ENCODE measurements at places on chromosomes 12 and 14.

DNA sequence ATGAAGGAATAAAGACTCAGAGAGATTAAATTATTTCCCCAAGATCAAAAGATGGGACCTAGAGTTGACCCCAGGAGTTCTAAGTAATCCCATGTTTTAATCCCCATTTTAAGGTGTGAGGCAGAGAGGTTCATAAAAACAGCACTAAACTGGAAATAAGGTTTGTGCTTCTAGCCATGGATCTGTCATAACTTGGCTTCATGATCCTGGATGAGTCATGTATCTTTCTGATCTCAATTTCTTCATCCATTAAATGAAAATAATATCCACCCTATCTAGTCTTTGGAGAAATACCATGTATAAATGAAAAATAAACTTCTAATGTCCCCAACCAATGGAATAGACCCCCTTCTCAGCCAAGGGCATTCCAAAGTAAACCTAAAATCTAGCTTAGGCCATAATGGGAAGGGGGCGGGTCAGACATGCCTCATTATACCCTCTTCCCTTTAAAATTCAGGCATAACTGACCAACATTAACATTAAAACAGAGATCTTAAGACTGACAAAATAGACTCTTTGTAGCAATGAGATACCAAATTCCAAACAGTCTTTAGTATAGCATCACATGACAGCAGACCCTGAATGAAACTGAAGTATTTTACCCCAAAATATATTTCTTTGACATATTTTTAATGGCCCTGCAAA lies 47.8 kb downstream of the SLC41A2 start:
- DNase-seq, result no peak

DNA sequence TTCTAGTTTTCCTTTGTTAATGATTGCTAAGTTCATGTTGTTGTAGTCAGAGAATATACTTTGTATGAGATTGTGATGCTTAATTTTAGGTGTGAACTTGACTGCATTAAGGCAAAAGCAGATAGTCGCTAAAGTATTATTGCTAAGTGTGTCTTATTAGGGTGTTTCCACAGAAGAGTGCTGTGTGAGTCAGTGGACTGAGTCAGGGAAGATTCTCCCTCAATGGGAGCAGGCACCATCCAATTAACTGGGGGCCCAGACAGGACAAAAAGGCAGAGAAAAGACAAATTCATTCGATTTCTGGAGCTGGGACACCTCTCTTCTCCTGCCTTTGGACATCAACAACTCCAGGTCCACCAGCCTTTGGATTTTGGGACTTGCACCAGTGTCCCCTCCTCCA lies 48.5 kb downstream of the BAZ1A start:
- DNase-seq, result no peak

DNA sequence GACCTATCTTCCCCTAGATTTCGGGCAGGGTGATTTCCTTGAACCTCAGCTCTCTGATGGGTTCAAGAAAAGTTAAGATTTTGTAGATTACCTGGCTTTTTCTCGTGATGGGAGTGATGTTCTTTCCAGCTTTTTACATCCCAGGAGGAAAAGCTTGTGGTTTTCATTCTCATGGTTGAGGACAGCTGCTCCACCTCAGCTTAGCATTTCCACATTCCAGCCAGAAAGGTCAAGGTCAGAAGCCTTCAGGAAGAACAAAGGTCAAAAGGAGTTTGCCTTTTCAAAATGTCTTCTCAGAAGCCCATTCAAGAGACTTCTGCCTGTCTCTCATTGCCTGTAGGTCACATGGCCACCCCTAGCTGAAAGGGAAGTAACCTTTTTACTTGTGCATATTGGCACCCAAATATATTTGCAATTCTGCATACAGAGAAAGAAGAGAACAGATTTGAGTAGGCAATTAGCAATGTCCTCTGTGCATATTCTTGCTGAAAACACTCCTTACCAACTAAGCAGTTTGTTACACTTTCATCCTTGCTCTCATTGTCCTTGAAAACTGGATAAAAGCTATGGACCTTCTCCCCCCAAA lies 6.6 kb upstream of the ADGRD1 start:
- no peak for DNase-seq

GRCh38 chr12:111650912-111651311 lies 34.8 kb downstream of the BRAP start:
- no peak for DNase-seq

GRCh38 chr12:69338120-69338859 lies 9.9 kb upstream of the LYZ start:
- DNase-seq, result no peak

DNA sequence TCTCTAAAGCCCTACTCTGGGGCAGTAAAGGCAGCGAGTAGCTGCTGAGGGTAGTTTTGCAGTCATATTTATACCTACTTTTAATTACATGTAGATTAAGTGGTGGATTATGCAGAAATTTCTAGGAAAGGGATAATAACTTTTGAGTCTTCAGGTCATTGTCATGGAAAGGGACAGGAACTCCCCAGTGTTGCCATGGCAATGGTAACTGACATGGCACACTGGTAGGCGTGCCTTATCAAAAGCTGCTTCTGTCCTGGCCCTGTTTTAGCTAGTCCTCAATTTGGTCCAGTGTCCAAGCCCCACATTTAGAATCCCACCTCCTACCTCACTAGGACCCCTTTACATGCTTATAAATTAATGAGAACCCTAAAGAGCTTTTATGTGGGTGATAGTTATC lies 303.1 kb downstream of the VRK1 start:
- no peak for DNase-seq

DNA sequence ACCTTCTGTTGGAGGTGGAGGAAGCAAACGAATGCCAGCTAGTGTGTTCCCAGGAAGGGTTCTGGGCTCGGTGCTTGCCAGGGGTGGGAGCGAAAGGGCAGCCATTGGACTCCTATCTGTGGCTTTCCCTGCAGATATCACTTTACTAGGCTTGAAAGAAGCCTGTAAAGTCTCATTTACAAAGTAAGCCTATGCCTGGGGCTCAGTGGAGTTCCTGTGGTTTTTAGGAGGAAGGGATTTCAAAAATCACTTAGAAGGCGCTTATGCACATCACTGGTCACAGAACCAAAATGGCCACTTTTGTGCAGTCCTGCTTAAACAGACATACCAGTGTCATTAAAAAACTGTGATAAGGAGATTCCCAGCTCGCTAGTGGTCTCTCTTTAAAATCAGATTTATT lies 22.7 kb downstream of the CLMN start:
- no peak for DNase-seq

DNA sequence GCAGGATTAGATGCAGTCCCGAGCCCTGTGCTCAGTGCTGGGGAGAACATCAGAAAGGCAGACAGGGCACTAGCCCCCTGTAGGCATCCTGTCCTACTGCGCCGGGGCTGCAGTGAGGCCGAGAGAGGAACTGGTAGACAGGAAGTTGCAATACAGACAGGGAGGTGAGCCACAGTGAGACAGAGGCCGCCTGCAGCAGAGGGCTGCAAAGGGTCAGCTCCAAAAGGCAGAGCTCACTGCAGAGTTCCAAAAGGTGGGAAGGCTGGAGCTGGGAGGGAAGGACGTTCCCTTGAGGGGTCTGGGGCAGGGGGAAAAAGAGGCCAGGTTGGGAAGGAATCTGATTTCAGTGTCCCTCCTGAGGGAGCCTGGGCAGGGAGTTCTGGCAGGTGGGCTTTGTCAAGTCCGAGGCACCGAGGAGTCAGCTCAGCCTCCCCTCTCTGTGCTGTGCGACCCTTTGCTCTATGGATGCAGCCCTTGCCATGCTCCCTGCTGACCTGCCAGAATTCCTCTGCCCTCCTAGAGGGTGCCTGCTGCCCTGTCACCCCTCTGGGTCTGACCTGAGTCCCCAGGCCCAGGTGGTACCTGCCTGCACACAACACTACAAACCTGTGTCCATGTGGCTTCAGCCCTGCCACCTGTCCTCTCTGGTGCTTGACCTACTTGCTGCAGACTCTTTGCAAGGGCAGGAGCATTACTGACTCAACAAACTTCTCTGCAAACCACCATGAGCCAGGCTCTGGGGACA lies 63.5 kb downstream of the PRMT8 start:
- no peak for DNase-seq

GRCh38 chr12:45794422-45794821 lies 64.9 kb downstream of the ARID2 start:
- DNase-seq, result no peak

GRCh38 chr12:2844786-2845185 lies 10.0 kb upstream of the NRIP2 start:
- no peak for DNase-seq

- DNase-seq, result no peak
Observed at GRCh38 chr12:100706033-100706432, 88.5 kb upstream of the ANO4 start.

GRCh38 chr14:104117341-104118005 lies 20.9 kb upstream of the KIF26A start:
- DNase-seq, result no peak

- no peak for DNase-seq
Observed at GRCh38 chr14:33413381-33413780, 474.7 kb downstream of the NPAS3 start.

GRCh38 chr14:68404146-68404527 lies 388.7 kb downstream of the ZFP36L1 start:
- no peak for DNase-seq

DNA sequence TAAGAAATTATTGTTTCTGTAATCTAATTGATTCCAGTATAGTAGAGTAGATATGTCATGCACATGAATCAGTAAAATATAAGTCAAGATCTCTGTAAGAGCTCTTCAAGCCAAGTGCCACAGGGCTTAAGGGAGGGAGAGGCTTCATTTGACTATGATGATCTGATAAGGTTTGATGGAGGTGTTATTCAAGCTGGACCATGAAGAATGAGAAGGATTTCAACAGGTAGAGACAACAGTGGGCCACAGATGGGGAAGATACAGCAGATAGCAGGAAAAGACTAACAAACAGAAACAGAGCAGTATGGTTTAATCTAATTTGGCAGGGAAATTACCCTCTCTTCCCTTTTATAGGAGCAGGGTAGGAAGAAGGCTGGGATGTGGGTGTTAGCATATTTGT lies 40.6 kb upstream of the FKBP4 start:
- no peak for DNase-seq

GRCh38 chr12:68454892-68455291 lies 122.7 kb upstream of the MDM1 start:
- no peak for DNase-seq

GRCh38 chr14:89493877-89494634 lies 77.0 kb upstream of the FOXN3 start:
- DNase-seq, result no peak

DNA sequence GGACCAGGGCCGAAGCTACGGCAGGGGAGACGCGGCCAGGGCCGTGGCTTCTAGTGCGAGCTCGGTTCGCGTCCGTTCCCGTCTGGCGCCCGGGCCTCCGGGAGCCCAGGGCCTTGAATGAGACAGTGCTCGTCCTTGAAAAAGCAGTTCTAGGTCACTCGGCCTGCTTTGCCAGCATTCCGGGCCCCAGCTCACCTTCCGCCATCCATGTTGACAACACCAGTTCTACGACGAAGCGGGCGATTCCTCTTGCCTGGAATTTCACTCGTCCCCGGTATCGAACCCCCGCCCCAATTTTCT lies 4.5 kb downstream of the OR10AD1 start:
- no peak for DNase-seq

GRCh38 chr14:59803052-59803540 lies 67.5 kb downstream of the RTN1 start:
- DNase-seq, result no peak

GRCh38 chr14:99325591-99325990 lies 53.6 kb upstream of the BCL11B start:
- no peak for DNase-seq

GRCh38 chr14:64444140-64444539 lies 21.2 kb upstream of the AKAP5 start:
- DNase-seq, result no peak

DNA sequence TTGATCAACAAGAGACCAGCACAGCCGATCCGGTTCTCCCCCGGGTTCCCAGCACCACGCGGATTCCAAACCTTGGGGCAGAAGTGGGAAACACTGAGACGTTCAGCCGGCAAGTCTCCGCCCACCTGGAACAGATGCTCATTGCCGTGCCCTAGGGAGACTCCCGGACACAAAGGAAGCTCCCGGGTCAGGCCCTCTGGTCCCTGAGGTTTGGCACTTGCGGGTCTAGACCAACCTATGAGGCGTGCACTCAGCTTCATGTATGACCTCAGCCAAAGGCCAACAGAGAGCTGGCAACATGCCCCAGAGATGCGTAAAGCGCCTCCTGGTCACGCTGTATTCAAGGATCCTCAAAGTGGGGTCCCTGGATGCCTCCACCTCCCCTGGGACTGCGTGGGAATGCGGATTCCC lies 2.5 kb downstream of the RIMBP2 start:
- DNase-seq, result no peak

- DNase-seq, result no peak
Observed at GRCh38 chr12:121926874-121927706, 8.7 kb downstream of the CFAP251 start.

DNA sequence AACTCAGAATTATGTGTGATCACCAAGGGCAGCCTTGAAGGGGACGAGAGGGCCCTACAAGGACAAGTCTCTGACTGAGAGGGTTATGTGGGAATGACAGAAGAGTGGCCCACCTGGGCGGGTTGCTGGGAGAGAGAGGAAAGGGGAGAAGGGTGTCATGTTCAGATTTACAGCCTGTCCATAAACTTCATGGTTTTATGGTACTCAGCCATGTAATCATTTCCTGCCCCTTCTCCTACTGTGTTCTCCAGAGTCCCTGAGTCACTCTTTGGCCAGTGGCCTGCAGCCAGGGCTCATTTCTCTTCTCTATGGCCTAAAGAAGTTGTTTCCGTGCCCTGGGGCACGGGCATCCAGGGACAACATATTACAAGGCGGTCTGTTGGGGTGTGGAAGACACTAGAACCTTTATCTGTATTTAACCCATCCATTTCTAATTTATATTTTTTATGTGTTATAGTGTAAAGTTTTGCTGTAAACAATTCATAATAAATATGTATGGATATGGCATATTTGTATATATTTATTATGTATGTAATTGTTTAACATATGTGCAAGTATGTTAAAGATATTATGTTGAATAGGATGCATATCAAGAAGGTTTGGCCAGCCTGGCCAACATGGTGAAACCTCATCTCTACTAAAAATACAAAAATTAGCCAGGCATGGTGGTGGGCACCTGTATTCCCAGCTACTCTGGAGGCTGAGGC lies 26.9 kb downstream of the DDX47 start:
- no peak for DNase-seq

DNA sequence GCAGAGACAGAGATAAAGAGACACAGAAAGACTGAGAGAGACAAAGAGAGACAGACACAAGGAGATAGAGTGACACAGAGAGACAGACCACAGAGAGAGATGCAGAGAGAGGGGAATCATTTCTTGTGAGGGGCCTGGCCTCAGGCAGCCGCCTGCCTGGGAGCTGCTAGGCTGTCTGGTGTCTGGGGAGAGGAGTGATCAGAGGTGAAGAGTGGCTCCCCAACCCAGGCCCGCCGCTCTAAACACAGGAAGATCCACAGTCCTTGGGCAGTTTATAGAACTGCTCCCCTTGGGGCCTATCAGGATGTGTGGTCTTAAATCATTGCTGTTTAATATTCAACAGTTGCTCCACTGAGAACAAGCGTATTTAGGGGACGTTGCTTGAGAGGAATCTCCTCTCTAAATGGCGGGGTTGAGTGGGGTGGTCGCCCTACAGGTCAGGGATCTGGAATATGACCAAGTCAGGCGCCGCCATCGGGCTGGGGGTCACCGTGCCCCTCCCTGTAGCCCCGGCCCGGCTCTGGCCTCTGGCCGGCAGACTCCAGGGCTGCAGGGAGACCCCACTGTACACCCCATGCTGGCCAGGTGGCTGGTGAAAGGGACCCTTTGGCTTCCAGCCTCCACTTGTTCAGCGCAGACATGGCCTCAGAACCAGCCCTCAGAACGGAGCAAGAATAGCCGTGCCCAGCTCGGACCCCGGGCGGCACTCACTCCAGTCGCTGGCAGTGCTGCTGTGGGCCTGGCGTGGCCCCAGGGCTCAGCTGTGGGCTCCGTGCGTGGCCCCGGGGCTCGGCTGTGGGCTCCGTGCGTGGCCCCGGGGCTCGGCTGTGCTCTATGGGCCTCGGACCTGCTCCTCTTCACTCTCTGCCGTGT lies 89.4 kb downstream of the GALNT9 start:
- no peak for DNase-seq

Data from dorsolateral prefrontal cortex (tissue), 122 donors.